ENCODE measurements at places on chromosomes 16 and 17. TPM values are rescaled to one million over a fixed set of nuclear protein-coding genes. Genes with fewer than 3 reads are reported as not detected.
A peak's percentile ranks its signal among the peaks of the same experiment; 100 is the strongest.

The SMTNL2 gene
- total RNA-seq: 4.5 TPM

The VMO1 gene
- not detected for total RNA-seq

The KRTAP1-1 gene
- not detected for total RNA-seq

DNA sequence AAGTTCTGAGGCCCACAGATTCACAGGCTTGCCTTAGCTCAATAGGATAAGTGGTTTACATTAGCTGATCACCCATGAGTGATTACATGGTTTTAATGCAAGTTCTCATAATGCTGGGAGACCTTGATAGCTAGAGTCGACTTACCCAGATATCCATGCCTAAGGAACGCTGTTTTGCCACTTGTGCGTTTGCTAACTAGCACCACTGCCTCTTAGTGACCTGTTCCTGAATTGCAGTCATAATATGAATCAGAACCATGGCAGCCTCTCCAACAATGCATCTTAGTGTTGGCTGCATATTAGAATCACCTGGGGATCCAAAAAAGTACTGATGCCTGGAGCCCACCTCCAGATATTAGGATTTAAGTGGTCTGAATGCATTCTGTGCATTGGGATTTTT lies 251.1 kb upstream of the CDH5 start:
- no peak for DNase-seq
- no peaks in the 10 kb centered on the region for H3K4me1 ChIP-seq
- no peaks in the 10 kb centered on the region for H3K27me3 ChIP-seq
- no peaks in the 10 kb centered on the region for H3K36me3 ChIP-seq

DNA sequence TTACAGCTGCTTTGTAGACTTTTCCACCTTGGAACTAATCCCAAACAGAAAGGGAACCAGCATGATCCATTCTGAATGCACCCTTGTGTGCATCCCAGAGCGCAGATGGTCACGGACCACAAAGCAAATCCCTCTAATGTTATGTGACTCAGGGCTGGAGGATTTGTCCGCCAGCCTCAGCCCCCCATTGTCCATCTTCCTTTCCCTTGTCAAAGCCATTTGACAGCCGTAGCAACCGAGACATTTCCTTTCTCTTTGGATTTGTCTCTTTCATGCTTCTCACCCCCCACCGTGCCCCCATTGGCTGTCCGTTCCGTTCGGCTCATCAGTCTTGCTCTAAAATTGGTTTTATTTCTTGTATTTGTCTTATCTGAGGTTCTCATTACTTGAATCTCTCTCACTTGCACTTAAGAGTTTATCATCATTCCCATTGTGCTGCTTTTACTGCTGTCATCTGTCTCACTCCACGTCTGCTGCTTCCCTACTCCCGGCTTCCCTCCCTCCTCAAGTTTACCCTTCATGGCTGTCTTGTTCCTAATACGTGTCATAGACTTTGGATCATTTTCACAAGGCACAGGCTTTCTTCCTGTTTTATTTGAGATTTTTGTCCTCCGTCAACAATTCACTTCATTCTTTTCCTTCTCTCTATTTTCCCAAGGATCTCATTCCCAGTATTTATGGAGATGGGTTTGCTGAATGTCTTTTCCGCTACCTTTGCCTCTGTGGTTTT lies 163.4 kb upstream of the ERCC4 start:
- no peak for DNase-seq
- H3K4me3 ChIP-seq: no peak overlapping the region

DNA sequence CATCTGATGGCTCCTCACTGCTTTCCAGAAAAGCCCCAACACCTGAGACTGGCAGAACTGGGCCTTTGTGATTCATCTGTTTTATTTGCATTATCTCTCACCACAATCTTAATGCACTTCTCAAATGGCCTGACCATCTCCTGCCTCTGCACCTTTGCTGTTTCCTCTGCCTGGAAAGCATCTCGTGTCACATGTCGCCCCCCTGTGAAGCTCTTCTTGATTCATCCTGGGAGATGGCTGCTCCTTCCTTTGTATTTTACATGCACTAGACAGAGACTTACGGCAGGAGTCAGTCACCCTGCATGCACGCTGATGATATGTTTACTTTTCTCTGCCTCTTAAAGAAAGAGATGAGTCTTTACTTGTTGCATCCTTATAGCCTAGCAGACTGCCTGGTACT lies 30.0 kb downstream of the HNF1B start:
- no peaks in the 10 kb centered on the region for H3K27me3 ChIP-seq
- H3K36me3 ChIP-seq: no peaks in the 10 kb centered on the region
- no peak for DNase-seq
- H3K27ac ChIP-seq: no peak overlapping the region

GRCh38 chr16:15523092-15523541 lies 88.7 kb downstream of the BMERB1 start:
- H3K27me3 ChIP-seq: no peaks in the 10 kb centered on the region
- H3K36me3 ChIP-seq: no peaks in the 10 kb centered on the region
- no peak overlapping the region for H3K4me3 ChIP-seq
- DNase-seq: no peak

DNA sequence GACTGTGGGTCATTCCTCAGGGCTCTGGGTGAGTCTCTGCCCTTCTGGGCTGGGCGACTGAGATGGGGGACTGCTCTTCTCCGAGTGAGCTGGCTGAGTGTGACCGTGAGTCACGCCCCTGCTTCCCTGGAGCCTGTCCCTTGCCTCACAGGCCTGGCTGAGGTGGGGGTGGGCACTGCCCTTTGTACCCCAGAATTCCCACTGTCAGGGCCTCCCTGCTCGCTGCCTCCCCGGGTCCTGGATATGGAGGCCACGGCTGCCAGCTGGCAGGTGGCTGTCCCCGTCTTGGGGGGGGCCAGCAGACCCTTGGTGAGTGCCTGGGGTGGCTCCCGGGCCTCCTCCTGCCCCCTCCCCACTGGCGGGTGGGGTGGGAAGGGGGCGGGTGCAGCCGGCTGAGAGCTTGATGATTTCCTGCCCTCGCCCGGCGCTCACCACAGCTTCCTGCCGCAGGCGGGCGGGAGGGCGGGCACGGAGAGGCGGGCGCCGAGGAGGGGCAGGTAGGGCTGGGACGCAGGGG lies at the start of gene LAT:
LAT (plus strand) TSS at position 434 of the 517 bp plus-strand sequence. CDS start 366 bp downstream, outside the sequence.
- H3K4me1 ChIP-seq: no peaks in the 10 kb centered on the region
- DNase-seq: no peak
- no peak within 1 kb of the TSS for H3K4me3 ChIP-seq
- no peaks in the 10 kb centered on the region for H3K27me3 ChIP-seq
- H3K27ac ChIP-seq: no peak within 1 kb of the TSS
- H3K36me3 ChIP-seq: peaks cover 16% of the 10 kb centered on the region

GRCh38 chr16:66262253-66263167 lies 104.0 kb upstream of the CDH5 start:
- no peak for DNase-seq
- H3K27me3 ChIP-seq: no peaks in the 10 kb centered on the region
- H3K4me3 ChIP-seq: no peak overlapping the region
- no peak overlapping the region for H3K27ac ChIP-seq
- H3K4me1 ChIP-seq: peaks cover 3% of the 10 kb centered on the region
- no peaks in the 10 kb centered on the region for H3K36me3 ChIP-seq

DNA sequence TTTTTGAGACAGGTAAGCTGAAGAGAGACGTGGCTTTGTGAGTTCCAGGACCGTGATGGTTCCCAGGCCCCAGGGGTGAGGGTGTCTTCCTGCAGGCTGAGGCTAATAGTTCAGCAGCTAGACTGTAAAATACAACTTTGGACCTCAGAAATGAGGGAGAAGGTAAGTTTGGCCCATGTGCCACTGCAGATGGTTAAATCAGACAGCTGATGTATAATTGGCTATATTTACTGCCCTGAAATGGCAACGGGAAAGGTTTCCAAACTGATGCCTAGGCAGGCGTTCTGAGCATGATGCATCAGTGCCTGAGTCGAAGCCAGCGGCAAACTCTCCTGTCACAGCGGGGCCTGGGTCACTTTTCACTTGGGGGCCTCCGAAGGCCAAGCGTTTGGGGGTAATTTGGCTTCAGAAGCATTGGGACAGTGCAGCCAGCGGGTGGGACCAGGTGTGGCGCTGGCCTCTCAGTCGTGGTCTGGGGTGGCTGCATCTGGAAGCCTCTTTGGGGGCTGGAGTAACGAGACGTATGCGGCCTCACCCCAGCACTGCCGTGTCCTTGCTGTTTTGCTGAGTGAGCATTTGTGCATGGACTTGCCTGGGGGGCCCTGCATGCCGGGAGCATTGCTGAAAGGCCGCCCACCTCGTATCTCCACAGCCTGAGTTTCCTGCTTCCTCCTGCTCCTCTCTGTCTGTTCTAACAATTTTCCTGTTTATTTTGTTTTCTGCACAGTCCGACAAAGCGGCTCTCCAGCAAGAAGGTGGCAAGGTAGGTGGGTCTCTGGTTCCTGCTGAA lies 31.2 kb upstream of the CAPN15 start:
- no peaks in the 10 kb centered on the region for H3K27me3 ChIP-seq
- DNase-seq: no peak
- H3K27ac ChIP-seq: peak overlapping the region; percentile 29
- H3K36me3 ChIP-seq: no peaks in the 10 kb centered on the region

- peaks cover 24% of the 10 kb centered on the region for H3K4me1 ChIP-seq
- no peaks in the 10 kb centered on the region for H3K27me3 ChIP-seq
- no peaks in the 10 kb centered on the region for H3K36me3 ChIP-seq
- no peak for DNase-seq
- no peak overlapping the region for H3K27ac ChIP-seq
These were observed 93.5 kb downstream of the NXN start for GRCh38 chr17:885971-886571.

DNA sequence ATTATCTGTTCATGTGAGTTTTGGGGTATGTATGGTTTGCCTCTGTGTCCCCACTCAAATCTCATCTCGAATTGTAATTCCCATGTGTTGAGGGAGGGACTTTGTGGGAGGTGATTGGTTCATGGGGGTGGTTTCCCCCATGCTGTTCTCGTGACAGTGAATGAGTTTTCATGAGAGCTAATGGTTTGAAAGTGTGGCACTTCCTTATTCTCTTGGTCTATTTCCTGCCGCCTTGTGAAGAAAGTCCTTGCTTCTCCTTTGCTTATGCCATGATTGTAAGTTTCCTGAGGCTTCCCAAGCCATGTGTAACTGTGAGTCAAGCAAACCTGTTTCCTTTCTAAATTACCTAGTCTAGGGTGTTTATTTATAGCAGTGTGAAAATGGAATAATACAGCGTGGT lies 128.1 kb upstream of the HS3ST4 start:
- H3K27me3 ChIP-seq: no peaks in the 10 kb centered on the region
- DNase-seq: no peak
- no peak overlapping the region for H3K4me3 ChIP-seq

GRCh38 chr16:7378024-7378695 lies 45.5 kb downstream of the RBFOX1 start:
- no peak overlapping the region for H3K27ac ChIP-seq
- no peaks in the 10 kb centered on the region for H3K36me3 ChIP-seq
- no peak for DNase-seq

- no peaks in the 10 kb centered on the region for H3K27me3 ChIP-seq
- no peak overlapping the region for H3K4me3 ChIP-seq
These were observed 14.1 kb upstream of the NGFR start for GRCh38 chr17:49480836-49481615.

GRCh38 chr17:47209499-47209898 lies 351 bp downstream of the MYL4 start:
- no peak for DNase-seq
- H3K27me3 ChIP-seq: no peaks in the 10 kb centered on the region
- H3K27ac ChIP-seq: no peak overlapping the region
- no peaks in the 10 kb centered on the region for H3K4me1 ChIP-seq

DNA sequence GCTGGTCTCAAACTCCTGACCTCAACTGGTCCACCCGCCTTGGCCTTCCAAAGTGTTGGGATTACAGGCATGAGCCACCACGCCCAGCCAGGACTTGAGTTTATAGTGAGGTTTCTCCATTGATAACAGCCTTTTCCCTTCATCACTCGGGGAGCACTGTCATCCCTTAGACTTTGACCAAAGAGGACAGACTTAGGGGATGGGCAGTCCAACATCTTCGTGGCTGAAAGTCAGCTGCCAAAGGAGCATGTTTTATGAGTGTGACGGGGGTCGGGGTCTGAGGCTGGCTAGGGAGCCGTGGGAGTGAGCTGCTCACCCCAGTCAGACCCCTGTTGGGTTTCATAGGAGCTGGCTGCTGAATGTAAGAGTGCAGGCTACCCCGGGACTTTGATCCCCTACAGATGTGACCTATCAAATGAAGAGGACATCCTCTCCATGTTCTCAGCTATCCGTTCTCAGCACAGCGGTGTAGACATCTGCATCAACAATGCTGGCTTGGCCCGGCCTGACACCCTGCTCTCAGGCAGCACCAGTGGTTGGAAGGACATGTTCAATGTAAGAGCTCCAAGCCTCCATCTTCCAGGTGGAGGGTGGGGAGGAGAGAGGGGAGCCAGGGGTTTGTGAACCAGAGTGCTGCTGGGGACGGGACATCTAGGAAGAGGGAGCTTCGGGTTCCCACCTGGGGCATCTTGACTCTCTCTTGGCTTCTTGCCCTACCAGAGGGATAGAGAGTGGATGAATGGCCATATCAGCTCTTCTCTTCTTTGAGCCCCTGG lies 3.1 kb downstream of the DHRS11 start:
- H3K4me3 ChIP-seq: no peak overlapping the region
- no peak overlapping the region for H3K27ac ChIP-seq
- H3K27me3 ChIP-seq: no peaks in the 10 kb centered on the region
- H3K36me3 ChIP-seq: peaks cover 3% of the 10 kb centered on the region
- no peak for DNase-seq
- no peaks in the 10 kb centered on the region for H3K4me1 ChIP-seq

- H3K27me3 ChIP-seq: peaks cover 71% of the 10 kb centered on the region
- H3K27ac ChIP-seq: no peak overlapping the region
- no peak for DNase-seq
These were observed 4.3 kb downstream of the MT1H start for GRCh38 chr16:56673921-56674320.

DNA sequence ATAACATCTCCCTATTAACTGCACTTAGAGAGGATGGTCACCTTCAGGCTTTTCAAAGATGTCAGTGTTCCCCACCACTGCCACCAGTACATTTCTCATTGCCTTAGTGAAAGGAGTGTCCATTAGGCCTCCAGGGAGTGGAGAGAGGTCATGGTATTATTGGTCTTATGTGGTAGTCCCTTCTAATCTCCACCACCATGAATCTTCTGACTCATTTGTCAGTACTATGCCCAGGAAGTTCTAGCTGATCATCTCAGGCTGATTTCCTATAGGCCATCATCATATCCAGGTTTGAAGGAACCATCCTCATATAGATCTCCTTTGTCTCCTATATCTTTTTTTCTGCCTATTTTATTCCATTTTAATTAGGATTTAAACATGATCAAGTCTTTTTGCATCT lies 221.5 kb downstream of the CYB561 start:
- no peak overlapping the region for H3K27ac ChIP-seq
- H3K4me3 ChIP-seq: no peak overlapping the region
- H3K27me3 ChIP-seq: no peaks in the 10 kb centered on the region
- no peak for DNase-seq
- no peaks in the 10 kb centered on the region for H3K4me1 ChIP-seq

- no peaks in the 10 kb centered on the region for H3K36me3 ChIP-seq
- H3K4me1 ChIP-seq: no peaks in the 10 kb centered on the region
- no peak overlapping the region for H3K27ac ChIP-seq
- no peak overlapping the region for H3K4me3 ChIP-seq
These were observed 4.6 kb downstream of the KRT34 start for GRCh38 chr17:41377546-41377945.
